ENCODE measurements at places on chromosomes 6 and 20.

GRCh38 chr6:154995254-154996015 is at the start of gene TIAM2:
TSS of gene TIAM2 (plus strand) at chr6:154995315. CDS start at chr6:155129224, 133,909 bp downstream.
- DNase-seq: no peak

- DNase-seq: no peak
These were observed 416.9 kb downstream of the FRK start for GRCh38 chr6:115643762-115644161.

- no peak for DNase-seq
These were observed 9.0 kb downstream of the BRD2 start for GRCh38 chr6:32977272-32977952.

GRCh38 chr6:42269553-42269952 is 51.9 kb upstream of the MRPS10 start:
- no peak for DNase-seq

- DNase-seq: no peak
These were observed 46.6 kb downstream of the CDH22 start for GRCh38 chr20:46261456-46262253.

DNA sequence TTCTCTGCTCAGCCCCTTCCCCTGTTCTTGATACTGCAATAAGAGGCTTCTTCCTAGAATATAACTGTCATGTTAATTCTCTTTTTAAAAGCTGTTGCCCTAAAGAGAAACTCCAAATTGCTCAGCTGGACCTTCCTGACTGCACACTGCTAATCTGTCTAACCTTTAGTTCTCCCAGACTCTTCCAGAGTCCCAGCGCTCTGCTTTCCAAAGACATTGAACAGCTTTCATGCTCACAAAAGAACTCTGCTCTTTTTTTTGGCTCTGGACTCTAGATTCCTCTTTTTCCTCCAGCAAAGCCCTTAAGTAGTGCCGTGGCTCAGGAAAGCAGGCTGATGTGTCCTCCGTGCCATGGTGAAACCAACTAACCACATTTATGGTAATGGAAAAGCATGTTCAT is 356.6 kb upstream of the RSPO3 start:
- no peak for DNase-seq

DNA sequence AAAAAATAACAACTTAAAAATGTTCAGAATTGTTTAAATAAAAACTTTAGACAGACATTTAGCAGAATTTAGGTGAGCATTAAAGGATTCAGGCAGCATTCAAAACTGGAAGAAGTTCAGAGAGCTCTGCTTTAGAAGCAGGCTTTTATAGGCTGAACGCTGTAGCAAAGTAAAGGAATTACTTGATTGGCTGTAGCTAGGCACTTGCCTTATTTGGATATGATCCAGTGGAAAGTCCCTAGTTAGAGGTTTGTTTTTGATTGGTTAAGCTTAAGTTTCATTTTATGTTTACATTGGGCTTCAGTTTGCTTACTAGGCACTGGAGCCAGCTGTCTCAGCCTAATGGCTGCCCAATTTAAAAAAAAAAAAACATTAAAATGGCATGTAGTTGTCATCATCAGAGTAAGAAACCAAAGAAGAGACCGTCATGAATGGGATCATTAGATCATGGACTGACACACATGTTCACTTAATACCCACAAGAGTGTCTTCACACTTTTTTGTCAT is 65.1 kb downstream of the CBFA2T2 start:
- DNase-seq: no peak

DNA sequence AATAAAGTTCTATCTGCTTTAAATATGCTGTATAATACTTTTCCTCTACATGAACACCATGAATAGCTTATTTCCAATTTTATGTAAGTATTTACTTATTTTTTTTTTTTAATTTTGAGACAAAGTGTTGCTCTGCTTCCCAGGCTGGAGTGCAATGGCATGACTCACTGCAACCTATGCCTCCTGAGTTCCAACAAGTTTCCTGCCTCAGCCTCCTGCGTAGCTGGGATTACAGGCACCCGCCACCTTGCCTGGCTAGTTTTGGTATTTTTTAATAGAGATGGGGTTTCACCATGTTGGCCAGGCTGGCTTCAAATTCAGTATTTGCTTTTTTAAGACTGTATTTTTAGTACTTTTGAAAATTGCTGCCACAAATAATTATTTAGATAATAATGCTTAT is 1365.9 kb downstream of the GRIK2 start:
- DNase-seq: no peak

- no peak for DNase-seq
These were observed 3.7 kb upstream of the FAXC start for GRCh38 chr6:99353126-99353525.

GRCh38 chr6:17161076-17161475 is 59.2 kb downstream of the STMND1 start:
- no peak for DNase-seq

DNA sequence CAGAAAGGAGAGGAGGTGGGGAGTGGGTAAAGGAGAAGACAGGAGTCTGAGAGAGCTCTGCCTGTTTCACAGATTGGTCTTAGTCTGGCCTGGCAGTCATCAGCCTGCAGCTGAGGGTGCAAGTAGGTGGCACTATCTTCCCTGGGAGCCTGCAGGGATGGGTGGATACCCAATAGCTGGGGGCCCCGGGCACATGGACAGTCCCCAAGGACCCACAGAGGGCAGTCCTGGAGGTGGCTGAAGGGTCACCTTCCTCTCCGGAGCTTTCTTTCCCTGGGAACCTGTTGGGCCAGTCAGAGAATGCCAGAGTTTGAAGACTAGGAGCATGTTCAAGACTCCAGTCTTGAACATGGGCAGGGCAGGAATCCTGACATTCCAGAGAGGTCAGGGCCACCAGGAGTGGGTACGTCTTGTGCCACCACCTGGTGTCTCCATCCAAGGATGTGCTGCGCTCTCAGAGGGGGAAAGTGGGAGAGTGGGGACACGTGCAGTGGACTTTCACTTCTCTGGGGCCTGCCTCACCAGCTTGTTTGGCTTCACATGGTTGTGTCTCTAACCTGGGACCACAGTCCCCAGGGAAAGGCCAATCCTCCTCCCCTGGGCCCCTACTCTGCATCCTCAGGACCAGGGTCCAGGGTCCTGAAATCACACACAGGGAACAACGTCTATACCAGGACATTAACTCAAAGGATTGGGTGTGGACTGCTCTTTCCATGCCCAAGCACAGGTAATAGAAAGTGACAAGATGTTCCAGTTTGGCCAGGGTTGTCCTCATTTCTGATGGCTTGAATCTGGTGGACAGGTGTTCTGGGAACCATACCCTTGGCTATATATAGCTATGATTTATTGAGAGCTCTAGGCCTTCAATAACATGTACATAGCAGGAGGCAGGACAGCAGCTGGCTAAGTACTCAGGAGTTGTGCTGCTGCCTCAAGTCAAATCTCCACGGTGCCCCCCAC is 18.0 kb downstream of the AARS2 start:
- no peak for DNase-seq

- no peak for DNase-seq
These were observed 342.4 kb downstream of the ZFAND3 start for GRCh38 chr6:38161754-38162492.

- no peak for DNase-seq
These were observed 136.1 kb downstream of the FOXC1 start for GRCh38 chr6:1745814-1746213.

DNA sequence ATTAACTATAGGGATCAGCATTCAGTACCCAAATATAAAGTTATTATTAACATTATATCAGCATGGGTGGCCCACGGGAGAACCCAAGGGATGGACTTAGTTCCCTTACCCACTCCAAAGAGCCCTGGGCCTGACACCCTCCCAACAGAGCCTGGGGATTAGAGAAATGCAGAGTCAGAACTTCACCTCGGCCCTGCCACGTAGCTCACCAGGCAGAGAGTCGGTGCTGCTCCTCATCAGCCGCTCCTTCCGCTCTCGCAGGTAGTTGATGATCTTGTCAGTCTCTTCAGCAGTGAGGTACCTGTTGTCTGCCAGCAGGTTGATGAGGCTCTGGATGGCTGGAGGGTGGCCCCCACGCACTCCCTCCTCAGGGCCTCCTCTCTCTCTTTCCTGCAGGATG is 26.6 kb downstream of the NCOA5 start:
- DNase-seq: no peak

DNA sequence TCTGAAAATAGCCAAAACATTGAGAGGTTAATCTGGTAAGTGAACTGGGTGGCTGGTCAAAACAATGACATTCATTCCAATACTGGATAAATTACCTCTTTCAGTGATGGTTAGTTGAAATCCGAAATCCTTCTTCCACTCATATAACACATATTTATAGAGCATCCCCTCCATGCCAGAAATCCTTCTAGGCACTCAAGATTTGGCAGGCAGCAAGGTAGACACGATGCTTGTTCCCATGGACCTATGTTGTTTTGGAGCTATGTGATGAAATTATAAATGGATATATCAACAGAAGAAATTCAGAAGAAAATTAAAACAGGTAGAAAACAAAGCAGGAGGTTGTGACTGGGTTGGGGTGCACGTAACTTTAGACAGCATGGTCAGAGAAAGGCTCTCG is 26.3 kb upstream of the SNRPB2 start:
- DNase-seq: no peak

GRCh38 chr6:35713006-35713767 is 23.6 kb upstream of the ARMC12 start:
- no peak for DNase-seq

DNA sequence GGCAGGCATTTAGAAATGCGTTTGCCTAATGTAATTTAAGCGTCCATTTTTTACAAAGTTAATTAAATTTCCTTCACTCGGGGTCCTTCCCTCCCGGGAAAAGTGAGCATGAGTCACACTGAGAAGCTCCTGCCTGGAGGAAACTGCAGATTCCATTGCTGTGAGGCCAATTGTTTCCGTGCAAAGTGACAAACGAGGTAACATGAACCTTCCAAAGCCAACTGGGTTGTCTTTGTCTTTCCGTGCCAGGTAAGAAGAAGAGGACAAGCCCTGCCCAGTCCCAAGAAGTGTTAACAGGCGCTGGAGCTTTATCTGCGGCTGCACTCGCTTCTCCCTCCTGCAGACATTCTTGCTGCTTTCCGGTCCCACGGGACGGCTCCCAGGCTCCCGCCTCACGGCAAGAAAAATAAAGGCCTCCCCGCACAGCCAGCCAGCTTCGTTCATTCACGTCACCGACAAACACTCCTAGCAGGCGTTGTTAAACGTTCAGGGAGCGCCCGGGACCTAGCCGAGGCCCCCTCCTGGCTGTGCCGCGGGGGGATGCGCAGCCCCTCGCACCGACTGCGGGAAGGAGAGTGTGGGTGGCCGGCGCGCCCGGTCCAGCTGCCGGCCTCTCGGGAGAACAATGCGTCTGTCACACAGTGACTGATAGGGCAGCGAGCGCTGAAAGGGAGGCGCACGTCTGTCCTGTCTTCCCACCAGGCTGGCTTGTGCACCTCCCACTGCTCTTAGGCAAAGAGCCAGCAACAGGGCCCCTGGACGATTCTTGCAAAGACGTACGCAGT is 61.5 kb upstream of the HDDC2 start:
- DNase-seq: no peak

GRCh38 chr6:44042989-44043478 is 84.2 kb downstream of the MRPL14 start:
- no peak for DNase-seq

DNA sequence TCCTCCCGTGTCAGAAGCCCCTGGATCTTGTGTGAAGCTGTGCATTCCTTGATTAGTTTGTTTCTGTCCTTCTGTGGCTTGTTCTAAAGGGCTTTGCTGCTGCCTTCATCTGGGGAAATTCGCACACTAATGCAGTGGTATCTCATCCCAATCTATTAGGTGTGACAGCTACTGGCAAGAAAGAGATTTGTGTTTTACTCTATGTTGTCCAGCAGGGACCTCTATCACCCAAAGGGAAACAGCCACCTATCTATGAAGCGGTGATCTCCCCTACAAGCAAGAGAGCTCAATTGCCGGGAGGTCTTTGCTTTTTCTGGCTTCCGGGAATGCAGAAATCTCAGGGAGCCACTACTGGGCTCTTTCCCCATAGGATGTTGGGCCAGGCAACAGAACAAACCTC is 151.8 kb downstream of the NRN1 start:
- no peak for DNase-seq

DNA sequence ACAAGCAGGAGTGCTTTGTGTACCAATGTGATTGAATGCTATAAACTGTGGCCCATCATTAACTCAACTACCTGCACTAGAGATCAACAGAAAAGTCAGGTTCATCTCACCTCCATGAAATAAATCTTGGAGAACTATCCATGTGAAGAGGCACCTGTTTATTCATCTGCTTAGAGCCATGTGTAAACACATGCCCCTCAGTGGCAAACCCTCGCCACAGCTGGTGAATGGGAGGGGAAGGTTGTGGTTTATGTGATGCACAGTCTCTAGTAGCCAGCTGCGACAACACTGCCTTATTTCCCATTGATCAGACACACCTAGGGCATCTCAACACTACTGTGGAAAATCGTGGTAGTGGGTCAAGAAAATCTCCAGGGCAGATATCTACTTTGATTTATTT is 640.2 kb downstream of the PTPRT start:
- DNase-seq: no peak

- no peak for DNase-seq
These were observed 65.8 kb upstream of the SLC22A1 start for GRCh38 chr6:160055813-160056212.

DNA sequence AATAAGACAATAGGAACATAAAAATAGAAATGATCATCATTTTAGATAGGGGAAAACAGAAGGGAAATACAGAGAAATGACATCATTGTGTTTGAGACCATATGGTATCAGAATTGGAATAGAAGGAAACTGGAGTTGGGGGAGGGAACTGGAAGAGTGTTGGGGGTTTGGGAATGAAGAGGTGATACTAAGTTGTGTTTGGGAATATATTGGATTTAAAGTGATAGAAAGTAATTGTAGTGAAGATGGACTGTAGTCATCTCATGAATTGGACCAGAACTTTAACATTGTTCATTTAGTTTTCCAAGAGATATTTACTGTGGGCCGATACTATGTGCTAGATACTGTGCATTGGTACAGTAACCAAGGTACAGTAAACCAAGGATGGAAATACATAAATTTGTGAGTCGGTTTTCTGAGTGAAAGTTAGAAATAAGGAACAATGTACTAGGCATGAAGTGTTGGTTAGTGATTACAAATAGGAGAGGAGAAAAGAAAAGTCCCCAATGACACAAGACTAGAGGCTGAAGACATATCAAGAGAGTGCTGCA is 32.3 kb downstream of the KCNQ5 start:
- no peak for DNase-seq

GRCh38 chr20:35578469-35578868 is 36.6 kb downstream of the ERGIC3 start:
- no peak for DNase-seq

- DNase-seq: no peak
These were observed 31.1 kb downstream of the EPM2A start for GRCh38 chr6:145704143-145704781.

DNA sequence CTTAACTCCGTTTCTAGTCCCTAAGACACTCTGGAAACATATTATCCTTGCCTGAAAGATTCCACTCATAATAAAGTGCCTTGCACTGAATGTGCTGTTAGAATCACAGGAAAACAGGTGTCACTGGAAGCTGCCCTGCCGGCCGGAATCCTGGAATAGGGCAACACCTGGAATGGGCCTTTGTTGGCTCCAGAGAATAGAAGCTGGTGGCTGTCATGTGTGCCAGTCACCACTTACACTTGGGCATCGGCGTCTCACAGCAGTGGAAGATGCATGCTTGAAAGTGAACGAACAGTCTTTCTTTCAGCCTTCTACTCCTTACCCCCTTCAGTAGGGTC is 90.8 kb upstream of the AFDN start:
- DNase-seq: no peak

- DNase-seq: no peak
These were observed 1219.0 kb upstream of the EYS start for GRCh38 chr6:66926060-66926459.

GRCh38 chr6:150394899-150395295 is 26.1 kb downstream of the IYD start:
- DNase-seq: no peak

- no peak for DNase-seq
These were observed 370.6 kb downstream of the SAMD5 start for GRCh38 chr6:147879031-147879580.

Data from stimulated activated CD8-positive, alpha-beta memory T cell treated with anti-CD3 and anti-CD28 coated beads, Interleukin-15, amount 100 ng/mL, for 1 hour (primary cell).